ENCODE measurements at places on chromosomes 11 and 22. TPM values are rescaled to one million over a fixed set of nuclear protein-coding genes. Genes with fewer than 3 reads are reported as not detected.

The KDM4E gene
- total RNA-seq = not detected

DNA sequence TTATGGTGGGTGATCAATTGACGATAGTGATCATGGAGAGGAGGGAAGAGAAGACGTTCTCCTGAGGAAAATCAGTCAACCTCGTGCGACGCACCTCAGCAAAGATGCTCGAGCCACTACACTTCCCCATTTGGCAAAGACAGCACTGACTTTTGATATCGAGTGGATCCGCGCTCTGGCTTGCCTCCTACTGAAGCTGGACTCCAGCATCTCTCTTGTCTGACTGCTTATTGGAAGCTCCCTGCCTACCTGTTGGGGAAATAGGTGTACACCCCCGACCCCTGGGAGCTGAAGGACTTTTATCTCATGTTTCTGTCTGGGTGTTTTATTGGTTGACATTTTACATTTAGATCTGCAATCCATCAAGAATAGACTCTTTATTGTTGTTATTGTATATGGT lies 476.8 kb upstream of the B3GAT1 start:
- H3K4me3 ChIP-seq = no peak overlapping the region
- no peak overlapping the region for H3K27ac ChIP-seq
- no peak for DNase-seq
- H3K36me3 ChIP-seq = no peaks in the 10 kb centered on the region
- H3K27me3 ChIP-seq = peaks cover 7% of the 10 kb centered on the region
- H3K4me1 ChIP-seq = no peaks in the 10 kb centered on the region

The MMP3 gene
- total RNA-seq = not detected

DNA sequence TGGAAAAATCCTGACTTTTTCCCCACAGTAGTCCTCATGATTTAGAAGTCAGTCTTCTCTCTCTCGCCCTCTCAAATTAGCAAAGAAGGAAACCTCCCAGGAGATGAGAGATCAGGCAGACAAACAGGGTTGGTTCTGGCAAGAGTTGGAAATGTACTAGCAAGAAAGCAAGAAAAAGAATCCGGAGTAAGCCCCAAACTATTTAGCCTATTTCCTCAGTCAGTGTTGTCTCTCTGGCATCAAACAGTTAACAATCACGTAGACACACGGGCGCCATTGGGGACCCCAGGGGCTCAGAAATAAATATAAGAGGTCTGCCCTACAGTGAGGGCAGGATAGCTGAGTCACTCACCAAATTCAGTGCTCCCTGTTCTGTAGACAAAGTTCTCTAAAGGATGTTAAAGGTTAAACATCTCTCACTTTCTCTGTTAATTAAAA lies 4.7 kb downstream of the C11orf52 start:
- H3K27ac ChIP-seq = no peak overlapping the region
- no peak overlapping the region for H3K4me3 ChIP-seq
- H3K36me3 ChIP-seq = no peaks in the 10 kb centered on the region
- DNase-seq = no peak
- peaks cover 17% of the 10 kb centered on the region for H3K4me1 ChIP-seq

DNA sequence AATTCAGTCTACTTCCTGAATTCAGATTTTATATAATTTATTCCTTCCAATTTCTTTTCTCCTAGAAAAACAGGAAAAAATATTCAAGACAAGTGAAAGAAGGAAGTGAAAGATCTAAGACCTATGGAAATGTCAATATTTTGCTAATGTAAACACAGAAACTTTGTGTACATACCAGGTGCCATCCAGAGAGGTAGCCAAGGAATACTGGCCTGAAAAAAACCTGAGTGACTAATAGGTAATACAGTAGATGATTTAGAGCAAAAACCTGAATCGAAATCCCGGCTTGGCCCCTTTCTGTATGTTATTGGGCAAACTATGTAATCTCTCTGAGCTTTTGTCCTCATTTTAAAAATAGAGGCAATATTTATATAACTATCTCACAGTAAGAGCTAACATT lies 59.2 kb upstream of the FSHB start:
- no peaks in the 10 kb centered on the region for H3K36me3 ChIP-seq
- no peak overlapping the region for H3K27ac ChIP-seq
- DNase-seq = no peak

The CHST1 gene
- not detected for total RNA-seq

The OR2AG2 gene
- total RNA-seq = not detected

The C11orf52 gene
- total RNA-seq = not detected

The NPTXR gene
- 0.13 TPM for total RNA-seq

- H3K4me3 ChIP-seq = no peak overlapping the region
- no peaks in the 10 kb centered on the region for H3K36me3 ChIP-seq
- no peak for DNase-seq
- H3K27ac ChIP-seq = no peak overlapping the region
- H3K27me3 ChIP-seq = no peaks in the 10 kb centered on the region
Observed at GRCh38 chr11:18650353-18650752, 16.2 kb upstream of the SPTY2D1 start.

DNA sequence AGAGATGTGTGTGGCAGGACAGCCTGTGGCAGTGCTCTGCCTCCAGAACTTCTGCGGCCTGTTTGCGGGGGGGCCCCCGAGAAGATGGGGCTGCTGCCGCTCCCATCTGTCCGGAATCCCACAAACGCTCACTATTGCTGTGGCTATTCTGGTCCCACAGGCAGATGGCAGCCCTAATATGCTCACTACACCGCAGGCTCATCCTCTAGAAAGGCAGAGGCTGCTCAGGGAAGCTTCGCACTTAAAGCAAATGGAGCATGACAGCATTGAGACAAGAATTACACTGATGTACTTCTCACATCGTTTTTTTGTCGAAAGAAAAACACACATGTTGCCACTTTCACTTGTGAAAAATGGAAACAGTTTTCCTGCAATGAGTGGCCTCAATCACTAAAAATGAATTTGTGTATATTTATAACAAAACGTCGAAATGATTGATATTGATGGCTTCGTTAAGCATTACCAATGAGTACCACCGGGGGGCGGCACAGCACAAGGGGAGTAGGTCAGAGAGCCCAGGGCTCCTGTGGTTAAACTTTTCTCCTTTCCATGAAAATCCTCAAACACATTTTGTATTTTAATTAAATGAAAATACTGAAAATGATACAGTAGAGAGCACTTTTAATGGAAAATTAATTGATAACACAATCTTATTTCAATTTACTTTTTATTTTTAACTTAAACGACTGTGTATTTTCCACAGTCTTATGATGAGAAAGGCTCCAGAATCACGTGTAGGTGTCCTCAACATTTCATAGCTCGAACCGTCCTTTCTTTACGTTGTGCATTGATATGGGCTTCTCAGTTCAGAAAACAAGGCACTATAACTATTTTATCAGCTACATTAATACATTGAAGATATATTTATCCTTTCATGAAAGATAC lies 69.1 kb downstream of the CTTN start:
- no peak for DNase-seq
- H3K4me3 ChIP-seq = no peak overlapping the region
- no peak overlapping the region for H3K27ac ChIP-seq
- H3K27me3 ChIP-seq = peaks cover 12% of the 10 kb centered on the region
- H3K36me3 ChIP-seq = no peaks in the 10 kb centered on the region

- no peak for DNase-seq
- H3K4me1 ChIP-seq = peaks cover 18% of the 10 kb centered on the region
- H3K4me3 ChIP-seq = no peak overlapping the region
- H3K36me3 ChIP-seq = peaks cover 11% of the 10 kb centered on the region
- no peak overlapping the region for H3K27ac ChIP-seq
Observed at GRCh38 chr11:114395736-114396135, 4.6 kb downstream of the C11orf71 start.

DNA sequence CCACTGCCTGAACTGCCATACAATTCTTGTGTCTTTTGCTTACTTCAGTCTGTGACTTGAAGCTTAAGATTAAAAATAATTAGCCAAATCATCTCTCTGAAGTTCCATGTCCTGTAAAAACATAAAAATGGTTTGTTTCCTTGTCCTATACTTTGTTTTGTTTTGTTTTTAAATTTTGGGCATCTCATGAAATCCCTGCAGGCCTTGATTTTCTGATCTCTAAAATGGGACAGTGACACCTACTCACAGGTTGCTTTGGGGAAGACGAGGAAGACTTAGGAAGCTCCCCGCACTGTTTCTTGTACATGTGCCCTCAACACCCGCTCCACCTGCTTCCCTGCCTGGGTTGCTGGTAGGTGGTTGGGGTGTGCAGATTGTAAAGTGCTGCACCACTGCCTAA lies 38.9 kb downstream of the TSPAN18 start:
- H3K36me3 ChIP-seq = no peaks in the 10 kb centered on the region
- H3K27ac ChIP-seq = no peak overlapping the region
- DNase-seq = no peak
- no peak overlapping the region for H3K4me3 ChIP-seq
- peaks cover 2% of the 10 kb centered on the region for H3K27me3 ChIP-seq

DNA sequence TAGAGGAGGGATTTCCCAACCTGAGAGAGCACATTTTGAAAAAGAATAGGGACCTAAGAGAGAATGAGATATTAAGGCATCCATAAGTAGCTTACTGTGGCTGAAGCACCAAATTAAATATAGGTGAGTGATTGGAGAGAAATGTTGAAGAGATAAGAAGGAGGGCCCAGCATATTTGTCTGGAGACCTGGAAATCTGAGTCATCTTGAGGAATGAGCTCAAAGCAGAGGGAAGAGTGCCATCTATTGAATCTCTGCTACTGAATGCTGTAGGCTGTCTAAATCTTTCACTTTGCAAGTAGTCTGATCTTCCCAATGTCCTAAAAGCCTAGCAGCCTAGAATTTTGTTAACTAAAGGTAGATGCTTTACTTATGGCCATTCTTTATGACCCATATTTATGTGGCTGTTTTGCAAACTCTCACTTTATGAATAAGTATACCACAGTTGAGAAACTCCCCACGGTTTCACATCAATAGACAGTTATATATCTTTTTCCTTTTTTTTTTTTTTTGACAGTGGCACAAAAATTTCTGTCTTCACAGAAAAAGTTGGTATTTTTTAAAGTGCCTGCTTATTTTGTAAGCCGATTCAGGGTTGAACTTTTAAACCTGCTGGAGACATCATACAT lies 2093.5 kb downstream of the LRRC4C start:
- no peak for DNase-seq
- no peaks in the 10 kb centered on the region for H3K36me3 ChIP-seq
- H3K27ac ChIP-seq = no peak overlapping the region
- no peak overlapping the region for H3K4me3 ChIP-seq
- no peaks in the 10 kb centered on the region for H3K27me3 ChIP-seq

DNA sequence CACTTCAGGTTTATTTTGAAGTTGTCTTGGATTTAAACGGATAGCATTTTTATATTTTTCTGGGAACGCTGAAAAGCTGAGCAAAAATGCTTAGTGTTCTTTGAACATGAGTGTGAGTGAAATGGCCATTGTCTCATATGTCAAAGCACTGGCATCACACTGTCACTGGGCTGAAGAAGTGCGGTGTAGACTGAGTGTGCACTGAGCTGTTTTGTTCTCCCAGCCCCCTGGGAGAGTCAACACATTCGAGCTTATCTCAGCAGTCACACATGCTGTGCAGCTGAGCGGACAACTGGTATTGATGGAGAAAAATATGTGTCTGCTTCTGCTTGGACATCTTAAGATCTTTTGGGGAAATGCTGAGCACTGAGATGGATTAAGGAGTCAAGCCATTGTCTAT lies 90.8 kb downstream of the TECTA start:
- peaks cover 28% of the 10 kb centered on the region for H3K27me3 ChIP-seq
- no peak overlapping the region for H3K4me3 ChIP-seq
- no peak overlapping the region for H3K27ac ChIP-seq
- peaks cover 6% of the 10 kb centered on the region for H3K4me1 ChIP-seq
- no peaks in the 10 kb centered on the region for H3K36me3 ChIP-seq

- H3K27me3 ChIP-seq = peaks cover 65% of the 10 kb centered on the region
- H3K4me3 ChIP-seq = no peak overlapping the region
Observed at GRCh38 chr11:31819621-31820437, 8.7 kb upstream of the PAX6 start.

Measured in activated B cell treated with CpG ODN at 0.5 μM for 24 hours (primary cell).